ENCODE measurements at places on chromosomes 16 and 17.

DNA sequence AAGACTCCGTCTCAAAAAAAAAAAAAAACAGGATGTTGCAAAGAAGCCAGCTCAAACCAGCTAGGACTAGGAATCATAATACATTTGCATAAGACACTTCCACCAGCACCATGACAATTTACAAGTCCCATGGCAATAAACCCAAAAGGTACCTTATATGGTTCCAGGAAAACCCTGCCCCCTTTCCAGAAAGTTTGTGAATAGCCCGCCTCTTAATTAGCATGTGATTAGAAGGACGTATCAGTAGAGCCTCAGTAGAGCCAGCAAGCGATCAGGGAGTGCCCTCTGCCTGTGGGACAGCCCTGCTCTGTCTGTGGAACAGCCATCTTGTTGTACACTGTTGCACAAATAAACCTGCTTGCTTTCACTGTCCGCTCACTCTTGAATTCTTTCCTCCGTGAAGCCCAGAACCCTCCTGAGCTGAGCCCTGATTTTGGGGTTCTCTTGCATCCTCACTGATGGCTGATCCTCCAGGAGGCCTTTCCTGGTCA lies 14.0 kb downstream of the NUPR1 start:
- no peak for DNase-seq

- DNase-seq: no peak
Measured at GRCh38 chr16:70457446-70458166, 3.2 kb downstream of the FCSK start.

GRCh38 chr16:86294535-86295196 lies 215.7 kb upstream of the FOXF1 start:
- no peak for DNase-seq

DNA sequence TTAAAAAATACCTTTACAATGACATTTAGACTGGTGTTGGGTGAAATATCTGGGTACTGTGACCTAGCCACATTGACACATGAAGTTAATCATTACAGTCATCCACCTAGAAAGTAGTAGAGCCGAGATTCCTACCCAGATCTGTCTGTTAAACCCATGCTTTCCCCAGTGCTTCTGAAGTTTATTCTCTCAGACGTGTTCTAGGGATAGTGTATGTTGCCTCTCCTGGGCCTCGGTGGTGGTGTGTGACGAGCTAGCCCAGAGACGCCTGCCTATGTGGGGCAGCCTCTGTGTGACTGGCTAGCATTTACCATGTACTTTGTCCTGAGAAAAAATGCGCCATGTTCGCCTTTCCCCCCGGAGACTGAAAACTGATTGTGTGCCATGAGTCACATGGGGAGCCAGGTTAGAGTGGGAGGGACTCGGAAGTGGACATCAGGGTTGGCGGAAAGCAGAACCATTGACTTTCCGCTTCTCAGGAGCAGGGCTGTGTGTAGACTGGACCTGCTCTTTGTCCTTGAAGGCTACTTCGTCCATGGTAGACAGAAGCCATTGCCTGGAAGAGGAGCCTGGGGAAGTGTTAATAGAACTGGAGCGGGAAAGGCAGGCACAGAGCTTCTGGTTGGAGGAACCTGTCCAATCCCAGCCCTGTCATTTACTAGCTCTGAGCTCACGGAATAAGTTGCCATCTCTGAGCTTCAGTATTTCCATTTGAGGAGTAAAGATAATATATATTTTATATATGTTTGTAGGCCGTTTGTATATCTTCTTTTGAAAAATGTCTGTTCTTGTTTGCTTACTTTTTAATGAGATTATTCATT lies 235.5 kb downstream of the SNX29 start:
- DNase-seq: no peak

DNA sequence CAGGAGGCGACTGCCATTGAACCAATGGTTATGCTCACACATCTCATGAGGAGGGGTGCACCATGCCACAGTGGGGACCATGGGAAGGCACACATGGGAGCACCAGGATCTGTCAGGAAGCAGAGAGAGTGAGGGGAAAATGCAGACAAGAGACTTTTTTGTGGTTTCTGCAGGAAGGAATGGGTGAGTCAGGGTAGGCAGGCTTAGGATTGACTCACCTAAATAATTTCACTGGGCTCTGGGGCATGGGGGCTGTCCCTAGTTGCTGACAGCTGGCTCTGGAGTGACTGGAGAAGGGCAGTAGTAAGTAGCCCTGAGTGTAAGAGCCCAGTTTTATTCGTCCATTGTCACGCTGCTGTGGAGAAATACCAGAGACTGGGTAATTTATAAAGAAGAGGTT lies 202.4 kb downstream of the AXIN2 start:
- no peak for DNase-seq

DNA sequence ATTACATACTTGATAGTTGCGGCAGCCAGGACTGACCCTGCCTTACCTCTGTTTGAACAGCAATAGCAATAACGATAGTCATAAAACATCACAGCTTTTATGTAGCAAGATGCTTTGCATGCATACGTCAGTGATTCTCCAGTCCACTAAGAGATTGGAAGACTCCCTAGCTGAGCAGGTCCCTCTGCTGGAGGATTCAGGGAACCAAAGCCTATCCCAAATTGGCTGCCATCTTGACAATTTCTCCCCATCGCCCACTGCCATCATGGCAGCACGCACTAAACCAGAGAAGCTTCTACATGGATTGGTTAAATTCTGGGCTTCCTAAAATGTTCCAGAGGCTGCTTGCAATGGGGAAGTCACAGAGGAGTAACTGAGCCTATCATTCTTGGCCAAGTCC lies 360.6 kb upstream of the XYLT1 start:
- DNase-seq: no peak

GRCh38 chr17:44906010-44906646 lies 6.9 kb upstream of the EFTUD2 start:
- DNase-seq: no peak

All from stimulated activated CD8-positive, alpha-beta memory T cell treated with anti-CD3 and anti-CD28 coated beads, Interleukin-4, amount 100 ng/mL, for 1 hour (primary cell).